ENCODE measurements at places on chromosomes 11 and 22. TPM values are rescaled to one million over a fixed set of nuclear protein-coding genes. Genes with fewer than 3 reads are reported as not detected.

Gene GAB4
- total RNA-seq: not detected

Gene MUC6
- total RNA-seq: not detected

- peaks cover 13% of the 10 kb centered on the region for H3K36me3 ChIP-seq
- DNase-seq: no peak
- H3K27ac ChIP-seq: peak overlapping the region; percentile 77
- H3K4me1 ChIP-seq: peaks cover 26% of the 10 kb centered on the region
- H3K4me3 ChIP-seq: no peak overlapping the region
- H3K27me3 ChIP-seq: no peaks in the 10 kb centered on the region
Measured at GRCh38 chr11:44857490-44858090, 93.1 kb downstream of the TP53I11 start.

Gene WNT7B
- not detected for total RNA-seq

Gene OR6T1
- total RNA-seq: not detected

GRCh38 chr22:37165940-37166674, 16.4 kb upstream of the IL2RB start:
- H3K4me3 ChIP-seq: no peak overlapping the region
- no peaks in the 10 kb centered on the region for H3K27me3 ChIP-seq
- H3K36me3 ChIP-seq: no peaks in the 10 kb centered on the region

- DNase-seq: no peak
- no peak overlapping the region for H3K4me3 ChIP-seq
- no peaks in the 10 kb centered on the region for H3K36me3 ChIP-seq
- no peak overlapping the region for H3K27ac ChIP-seq
Measured at GRCh38 chr11:79030448-79030847, 410.4 kb downstream of the TENM4 start.

Gene PKNOX2
- 3.1 TPM for total RNA-seq

Gene MPPED2
- 11.4 TPM for total RNA-seq

Gene OR52E4
- not detected for total RNA-seq

DNA sequence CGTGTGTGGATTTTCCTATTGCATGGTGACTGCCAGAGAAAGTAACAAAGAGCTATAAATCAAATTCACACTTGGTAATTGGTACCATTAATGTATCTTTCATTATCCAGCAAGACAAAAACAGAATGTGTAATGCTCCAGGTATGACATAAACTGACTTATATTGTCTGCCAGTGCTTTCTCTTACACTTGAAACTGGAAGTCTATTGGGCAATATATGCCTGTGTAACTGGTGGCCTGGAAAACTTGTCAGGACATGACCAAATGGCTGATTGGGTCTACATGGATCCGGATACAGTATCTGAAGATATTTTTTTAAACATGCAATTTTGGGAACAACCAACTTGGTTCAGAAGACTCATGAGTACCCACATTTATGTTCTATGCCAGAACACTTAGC, 174.6 kb upstream of the ARHGAP42 start:
- no peak overlapping the region for H3K27ac ChIP-seq
- H3K36me3 ChIP-seq: no peaks in the 10 kb centered on the region
- no peaks in the 10 kb centered on the region for H3K4me1 ChIP-seq

DNA sequence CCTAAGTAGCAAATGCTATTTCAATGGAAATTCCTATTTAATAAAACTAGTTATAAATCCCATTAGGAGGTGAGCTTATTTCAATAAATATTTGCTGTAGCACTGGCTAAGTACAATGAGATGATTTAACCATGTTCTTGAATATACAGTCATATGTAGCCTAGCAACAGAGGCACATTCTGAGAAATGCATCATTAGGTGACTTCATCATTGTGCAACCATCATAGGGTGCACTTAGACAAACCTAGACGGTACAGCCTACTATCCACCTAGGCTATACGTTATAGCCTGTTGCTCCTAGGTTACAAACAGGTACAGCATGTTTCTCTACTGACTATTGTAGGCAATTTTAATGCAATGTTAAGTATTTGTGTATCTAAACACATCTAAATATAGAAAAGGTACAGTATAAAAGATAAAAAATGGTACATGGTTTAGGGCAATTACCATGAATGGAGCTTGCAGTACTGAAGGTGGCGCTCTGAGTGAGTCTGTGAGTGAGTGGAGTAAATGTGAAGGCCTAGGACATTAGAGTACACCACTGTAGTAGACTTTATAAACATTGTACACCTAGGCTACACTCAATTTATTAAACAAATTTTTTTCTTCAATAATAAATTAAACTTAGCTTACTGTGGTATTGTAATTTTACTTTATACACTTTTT, 350.1 kb downstream of the CASP12 start:
- no peak for DNase-seq
- H3K27ac ChIP-seq: no peak overlapping the region
- no peaks in the 10 kb centered on the region for H3K36me3 ChIP-seq
- H3K27me3 ChIP-seq: no peaks in the 10 kb centered on the region

DNA sequence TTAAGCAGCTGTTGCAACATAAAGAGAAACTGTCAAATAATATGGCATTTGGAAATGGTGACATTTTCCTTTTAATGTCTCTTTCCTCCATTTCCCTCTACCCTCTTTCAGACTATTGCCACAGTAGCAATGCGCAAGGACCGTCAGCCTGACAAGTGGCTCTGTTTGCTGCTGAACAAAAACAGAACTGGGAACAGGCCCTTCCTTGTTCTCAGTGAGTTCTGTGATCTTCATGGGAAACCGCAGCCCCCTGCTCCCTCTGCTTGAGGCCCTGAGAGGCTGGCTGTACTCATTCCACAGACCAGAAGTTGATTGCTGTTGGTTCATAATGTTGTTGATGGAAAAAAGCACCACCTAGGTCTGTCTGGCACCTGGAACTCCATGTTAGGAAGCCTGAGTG, 559.7 kb downstream of the OPCML start:
- no peak for DNase-seq
- no peak overlapping the region for H3K4me3 ChIP-seq
- no peaks in the 10 kb centered on the region for H3K27me3 ChIP-seq
- no peak overlapping the region for H3K27ac ChIP-seq
- H3K36me3 ChIP-seq: no peaks in the 10 kb centered on the region

- DNase-seq: no peak
- H3K4me3 ChIP-seq: no peak overlapping the region
- no peaks in the 10 kb centered on the region for H3K36me3 ChIP-seq
- no peaks in the 10 kb centered on the region for H3K4me1 ChIP-seq
- H3K27me3 ChIP-seq: no peaks in the 10 kb centered on the region
Measured at GRCh38 chr11:126523441-126524205, 168.1 kb downstream of the ST3GAL4 start.

GRCh38 chr22:19786959-19787848, 26.6 kb downstream of the TBX1 start:
- no peaks in the 10 kb centered on the region for H3K36me3 ChIP-seq
- H3K27ac ChIP-seq: no peak overlapping the region
- H3K4me1 ChIP-seq: no peaks in the 10 kb centered on the region
- no peaks in the 10 kb centered on the region for H3K27me3 ChIP-seq
- peak; percentile 9 for DNase-seq

GRCh38 chr11:117187007-117187406, 8.5 kb downstream of the SIDT2 start:
- no peak for DNase-seq
- no peaks in the 10 kb centered on the region for H3K4me1 ChIP-seq
- H3K36me3 ChIP-seq: peaks cover 100% of the 10 kb centered on the region
- H3K27ac ChIP-seq: peak overlapping the region; percentile 69

Gene SLC16A8
- total RNA-seq: not detected

DNA sequence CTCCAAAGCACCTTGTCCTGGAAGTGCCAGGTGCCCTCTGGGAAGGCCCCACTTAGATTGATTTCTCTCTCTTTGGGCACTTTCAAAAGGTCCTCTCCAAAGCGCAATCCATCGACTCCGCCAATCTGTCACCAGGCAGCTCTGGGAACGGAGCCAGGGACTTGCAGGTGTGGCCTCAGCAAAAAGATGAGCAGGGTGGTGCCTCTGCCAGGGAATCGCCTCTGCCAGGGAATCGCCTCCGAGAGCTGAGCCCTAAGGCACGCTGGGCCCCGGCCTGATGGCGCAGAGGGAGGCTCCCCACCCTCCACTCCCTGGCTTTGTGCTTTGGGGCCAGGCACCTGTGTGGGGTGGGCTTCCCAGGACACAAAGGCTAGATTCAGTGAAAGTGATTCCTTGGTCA, 1391.3 kb downstream of the TBC1D22A start:
- no peak overlapping the region for H3K27ac ChIP-seq
- no peak overlapping the region for H3K4me3 ChIP-seq
- H3K36me3 ChIP-seq: no peaks in the 10 kb centered on the region

Gene ACCSL
- total RNA-seq: not detected

GRCh38 chr11:132311703-132312102, 941.3 kb downstream of the NTM start:
- DNase-seq: no peak
- no peak overlapping the region for H3K27ac ChIP-seq
- H3K27me3 ChIP-seq: no peaks in the 10 kb centered on the region

DNA sequence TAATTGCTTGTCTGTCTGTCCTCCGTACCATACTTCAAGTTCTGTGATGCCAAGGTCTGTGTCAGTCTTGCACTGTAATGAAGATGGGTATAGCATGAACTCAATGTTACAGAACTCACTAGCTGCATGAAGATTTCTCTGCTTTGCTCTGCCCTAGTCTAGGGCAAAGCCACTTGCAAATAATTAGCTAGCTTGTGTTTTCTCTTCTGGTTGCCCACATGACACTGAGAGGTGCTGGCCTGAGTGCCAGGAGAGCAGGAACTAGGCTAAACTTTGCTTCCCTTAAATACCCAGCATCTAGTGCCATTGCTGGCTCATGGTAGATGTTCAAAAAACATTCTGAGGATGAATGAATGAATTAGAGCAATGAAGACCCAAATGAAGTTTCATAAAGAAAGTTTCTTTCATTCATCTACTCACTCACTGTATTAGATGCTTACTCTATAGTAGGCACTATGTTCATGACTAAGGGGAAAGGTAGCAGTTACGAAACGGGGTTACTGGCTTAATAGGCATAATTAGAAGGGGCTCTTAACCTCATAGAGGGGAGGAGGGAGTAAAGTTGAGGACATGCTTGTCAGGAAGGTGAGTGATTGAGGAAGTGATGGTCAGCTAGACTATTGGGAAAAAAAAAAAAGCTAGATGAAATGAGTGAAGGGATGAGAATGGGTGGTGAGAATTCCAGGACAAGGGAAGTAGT, 4.4 kb upstream of the ENDOD1 start:
- no peaks in the 10 kb centered on the region for H3K27me3 ChIP-seq
- no peak for DNase-seq
- H3K27ac ChIP-seq: no peak overlapping the region
- H3K36me3 ChIP-seq: no peaks in the 10 kb centered on the region
- no peaks in the 10 kb centered on the region for H3K4me1 ChIP-seq
- no peak overlapping the region for H3K4me3 ChIP-seq

Gene A4GALT
- 62.1 TPM for total RNA-seq

Gene SCUBE2
- total RNA-seq: 1.8 TPM

GRCh38 chr11:128621601-128622501, 34.5 kb upstream of the ETS1 start:
- H3K27ac ChIP-seq: peak overlapping the region; percentile 20
- H3K4me1 ChIP-seq: peaks cover 7% of the 10 kb centered on the region
- H3K27me3 ChIP-seq: no peaks in the 10 kb centered on the region
- peak; percentile 29 for DNase-seq
- no peak overlapping the region for H3K4me3 ChIP-seq
- no peaks in the 10 kb centered on the region for H3K36me3 ChIP-seq

Gene NLRP14
- 0.07 TPM for total RNA-seq

- H3K4me1 ChIP-seq: no peaks in the 10 kb centered on the region
- no peaks in the 10 kb centered on the region for H3K27me3 ChIP-seq
- no peak for DNase-seq
- H3K4me3 ChIP-seq: no peak overlapping the region
Measured at GRCh38 chr11:87463486-87464102, 425.9 kb downstream of the TMEM135 start.

DNA sequence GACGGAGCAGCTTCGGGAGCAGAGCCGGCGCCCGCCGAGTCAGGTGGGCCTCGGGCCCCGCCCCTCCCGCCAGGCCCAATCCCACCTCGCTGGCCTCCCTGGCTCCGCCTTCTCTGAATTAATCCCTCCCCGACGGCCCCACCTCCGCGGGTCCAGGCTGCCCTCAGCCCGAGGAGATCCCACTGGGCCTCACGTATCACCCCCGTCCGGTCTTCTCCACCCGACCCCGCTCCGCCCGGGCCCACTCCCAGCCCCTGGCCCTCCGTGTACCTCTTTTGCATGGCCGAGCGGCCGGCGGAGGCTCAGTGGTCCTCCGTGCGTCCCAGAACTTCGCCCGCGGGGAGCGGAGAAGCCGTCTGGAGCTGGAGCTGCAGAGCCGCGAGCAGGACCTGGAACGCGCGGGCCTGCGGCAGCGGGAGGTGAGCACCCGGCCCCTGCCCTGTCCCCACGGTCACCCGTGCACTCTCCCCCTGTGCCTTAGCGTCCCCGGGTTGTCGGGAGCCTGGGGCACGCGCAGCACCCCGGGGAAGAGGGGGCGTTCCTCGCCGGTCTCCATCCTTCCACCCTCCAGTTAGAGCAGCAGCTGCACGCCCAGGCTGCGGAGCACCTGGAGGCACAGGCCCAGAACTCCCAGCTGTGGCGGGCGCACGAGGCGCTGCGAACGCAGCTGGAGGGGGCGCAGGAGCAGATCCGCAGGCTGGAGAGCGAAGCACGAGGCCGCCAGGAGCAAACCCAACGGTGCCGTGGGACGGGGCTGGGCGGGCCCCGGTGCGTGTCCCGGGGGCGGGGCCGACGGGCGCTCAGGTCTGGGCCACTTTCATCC, 2.2 kb upstream of the CD151 start:
- H3K4me3 ChIP-seq: peak overlapping the region; percentile 57
- peaks cover 88% of the 10 kb centered on the region for H3K4me1 ChIP-seq
- no peaks in the 10 kb centered on the region for H3K36me3 ChIP-seq
- DNase-seq: peak; percentile 84

GRCh38 chr11:76155500-76156227, 50.6 kb downstream of the WNT11 start:
- peaks cover 20% of the 10 kb centered on the region for H3K4me1 ChIP-seq
- H3K4me3 ChIP-seq: no peak overlapping the region
- H3K27me3 ChIP-seq: no peaks in the 10 kb centered on the region
- H3K27ac ChIP-seq: no peak overlapping the region

DNA sequence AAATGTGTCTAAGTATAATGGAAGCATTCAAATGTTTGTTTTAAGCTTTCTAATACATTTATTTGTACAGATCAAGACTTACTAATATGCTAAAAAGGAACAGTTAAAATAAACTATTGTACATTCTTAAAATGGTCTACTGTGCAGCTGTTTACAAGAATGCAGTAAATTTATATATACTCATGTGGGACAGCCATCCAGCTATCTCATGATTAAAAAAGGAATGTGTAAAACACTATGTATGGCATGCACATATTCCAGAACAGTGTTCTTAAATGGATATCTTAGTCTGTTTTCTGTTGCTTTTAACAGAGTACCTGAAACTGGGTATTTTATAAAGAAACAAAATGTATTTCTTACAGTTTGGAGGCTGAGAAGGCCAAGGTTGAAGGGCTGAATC, 30.2 kb upstream of the CSTF3 start:
- no peak overlapping the region for H3K4me3 ChIP-seq
- DNase-seq: no peak
- H3K27me3 ChIP-seq: no peaks in the 10 kb centered on the region
- H3K4me1 ChIP-seq: no peaks in the 10 kb centered on the region
- H3K36me3 ChIP-seq: no peaks in the 10 kb centered on the region
- H3K27ac ChIP-seq: no peak overlapping the region

Gene SMC1B
- not detected for total RNA-seq

All from heart right ventricle (tissue), 16 donors.